ENCODE measurements at places on chromosomes 12 and 14.
A peak's percentile ranks its signal among the peaks of the same experiment; 100 is the strongest.

GRCh38 chr12:52759695-52760094, 17.4 kb downstream of the KRT76 start:
- DNase-seq, result no peak

DNA sequence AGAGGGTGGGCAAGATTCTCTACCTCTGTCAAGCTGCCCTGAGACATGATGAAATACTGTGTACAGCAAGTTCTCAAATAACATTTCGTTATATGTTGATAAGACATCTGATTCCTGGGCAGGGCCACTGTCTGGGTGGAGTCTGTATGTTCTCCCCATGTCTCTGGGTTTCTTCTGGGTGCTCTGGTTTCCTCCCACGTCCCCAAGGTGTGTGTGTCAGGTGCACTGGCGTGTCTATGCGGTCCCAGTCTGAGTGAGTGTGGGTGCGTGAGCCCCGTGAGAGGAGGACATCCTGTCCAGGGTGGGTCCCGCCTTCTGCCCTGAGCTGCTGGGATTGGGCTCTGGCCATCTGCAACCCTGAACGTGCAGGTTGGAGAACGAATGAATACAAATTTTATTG, 29.6 kb downstream of the KCTD10 start:
- DNase-seq, result no peak

GRCh38 chr14:23405096-23405495, 3.0 kb downstream of the MYH6 start:
- DNase-seq, result no peak

- DNase-seq, result no peak
Measured at GRCh38 chr12:48279101-48279500, 71.6 kb downstream of the ZNF641 start.

DNA sequence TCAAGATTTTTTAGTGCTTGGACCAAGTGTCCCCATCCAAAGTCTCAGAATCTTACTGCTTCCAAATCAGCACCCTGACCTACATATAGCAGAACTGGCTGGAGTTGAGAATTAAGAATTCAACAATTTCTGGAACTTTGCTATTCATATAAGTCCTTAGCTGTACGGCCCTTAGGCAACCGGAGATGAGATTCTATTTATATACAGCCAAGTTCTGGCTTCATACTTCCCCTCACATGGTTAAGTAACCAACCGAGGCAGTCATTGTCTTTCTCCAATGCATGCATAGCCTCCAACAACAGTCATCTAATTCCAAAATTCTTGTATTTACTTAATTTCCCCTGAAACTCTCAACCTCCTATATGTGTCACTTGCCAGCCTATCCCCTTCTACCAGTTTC, 76.6 kb downstream of the SINHCAF start:
- no peak for DNase-seq

DNA sequence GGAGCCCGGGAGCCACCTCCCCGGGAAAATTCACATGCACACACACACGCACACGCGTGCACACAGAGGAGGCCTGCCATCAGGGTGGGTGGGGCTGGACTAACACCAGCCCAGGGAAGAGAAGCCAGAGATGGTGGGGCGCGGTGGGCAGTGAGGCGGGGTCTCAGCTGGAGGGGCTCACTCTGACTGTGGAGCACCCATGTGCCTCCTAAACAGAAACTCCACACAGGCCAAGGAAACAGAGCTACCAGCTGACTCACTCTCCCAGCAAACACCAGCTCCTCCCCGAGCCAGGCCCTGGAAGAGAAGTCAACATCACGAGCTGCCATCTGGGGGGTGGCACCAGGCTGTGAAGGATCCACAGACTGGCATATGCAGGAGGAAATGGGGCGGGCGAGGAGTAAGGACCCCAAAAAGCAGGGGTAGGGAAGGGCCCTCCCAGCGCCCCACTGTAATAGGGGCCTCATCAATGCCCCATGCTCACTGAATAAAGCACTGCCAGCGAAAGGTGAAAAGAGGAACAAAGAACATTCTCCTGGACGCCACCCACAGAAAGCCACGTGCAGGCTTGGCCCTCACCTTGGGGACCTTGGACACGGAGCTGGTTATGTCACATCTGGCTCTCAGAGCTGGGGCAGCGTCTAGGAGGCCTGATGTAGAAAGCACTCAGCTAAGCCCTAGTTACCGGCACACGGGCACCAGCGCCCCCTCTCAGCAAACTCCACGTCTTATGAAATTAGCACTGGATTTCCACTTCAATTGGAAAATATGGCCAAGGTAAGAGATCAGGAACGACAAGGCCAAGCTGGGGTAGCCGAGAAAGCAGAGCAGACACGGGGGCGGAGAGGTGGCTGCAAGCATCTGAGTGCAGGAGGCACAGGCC, 8.4 kb upstream of the INF2 start:
- DNase-seq, result peak; percentile 71

DNA sequence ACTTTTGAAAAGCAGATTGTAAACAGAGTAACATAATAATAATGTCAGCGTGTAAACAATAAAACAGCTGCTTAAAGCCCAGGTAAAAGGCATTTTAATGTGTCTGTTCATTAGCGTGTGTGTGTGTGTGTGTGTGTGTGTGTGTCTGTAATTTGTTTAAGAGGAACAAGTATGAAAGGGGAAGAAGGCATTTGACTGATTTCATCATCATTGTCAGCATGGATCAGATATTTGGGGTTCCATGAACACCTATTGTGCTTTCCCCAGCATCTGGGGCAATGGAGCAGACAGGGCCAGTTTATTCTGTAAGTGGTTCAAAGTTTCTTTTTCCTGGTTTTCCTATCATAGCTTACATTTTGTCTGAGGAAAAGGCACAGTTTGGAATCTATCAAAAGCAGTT, 28.9 kb downstream of the SLC25A21 start:
- DNase-seq, result no peak

- no peak for DNase-seq
Measured at GRCh38 chr14:76262641-76263040, 110.9 kb downstream of the GPATCH2L start.

DNA sequence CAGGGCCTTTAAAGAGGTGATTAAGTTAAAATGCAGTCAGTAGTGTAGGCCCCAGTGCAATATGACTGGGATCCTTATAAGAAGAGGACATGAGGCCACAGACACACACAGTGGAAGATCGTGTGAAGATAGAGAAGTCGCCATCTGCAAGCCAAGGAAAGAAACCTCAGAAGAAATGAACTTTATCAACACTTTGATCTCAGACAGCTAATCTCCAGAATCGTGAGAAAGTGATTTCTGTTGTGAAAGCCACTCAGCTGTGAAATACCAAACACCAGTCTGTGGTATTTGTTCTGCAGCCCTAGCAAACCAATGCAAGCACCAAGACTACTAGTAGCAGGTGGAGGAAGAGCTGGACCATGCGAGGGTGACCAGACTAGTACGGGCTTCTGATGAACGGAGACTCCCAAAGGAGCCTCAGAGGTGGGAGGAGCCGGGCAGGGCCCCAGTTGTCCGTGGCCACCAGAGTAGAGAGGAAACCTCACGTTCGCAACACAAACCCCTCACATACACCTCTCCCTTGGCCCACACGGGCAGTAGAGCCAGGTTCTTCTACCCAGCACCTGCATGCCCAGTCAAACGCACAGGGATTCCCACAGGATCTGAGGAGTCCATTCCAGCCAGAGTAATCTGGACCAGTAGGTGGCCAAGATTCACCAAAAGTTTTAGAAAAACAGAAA, 243.0 kb downstream of the TTC8 start:
- no peak for DNase-seq

DNA sequence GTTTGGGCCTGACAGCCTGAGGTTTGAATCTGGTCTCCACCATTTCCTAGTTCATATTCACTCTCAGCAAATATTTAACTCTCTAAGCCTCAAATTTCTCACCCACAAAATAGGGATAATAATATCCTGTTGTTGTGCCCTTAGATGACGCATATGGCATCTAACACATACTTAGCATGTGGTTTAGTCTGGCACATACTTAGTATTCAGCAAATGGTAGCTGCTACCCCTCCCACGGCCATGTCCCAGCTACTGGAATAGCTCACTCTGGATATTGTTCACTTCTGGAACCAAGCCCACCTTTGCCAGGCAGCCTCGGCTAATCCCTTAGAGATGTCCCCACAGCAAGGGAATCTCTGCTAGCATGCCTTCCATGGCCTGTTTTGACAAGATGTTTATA, 53.3 kb downstream of the BICD1 start:
- no peak for DNase-seq

DNA sequence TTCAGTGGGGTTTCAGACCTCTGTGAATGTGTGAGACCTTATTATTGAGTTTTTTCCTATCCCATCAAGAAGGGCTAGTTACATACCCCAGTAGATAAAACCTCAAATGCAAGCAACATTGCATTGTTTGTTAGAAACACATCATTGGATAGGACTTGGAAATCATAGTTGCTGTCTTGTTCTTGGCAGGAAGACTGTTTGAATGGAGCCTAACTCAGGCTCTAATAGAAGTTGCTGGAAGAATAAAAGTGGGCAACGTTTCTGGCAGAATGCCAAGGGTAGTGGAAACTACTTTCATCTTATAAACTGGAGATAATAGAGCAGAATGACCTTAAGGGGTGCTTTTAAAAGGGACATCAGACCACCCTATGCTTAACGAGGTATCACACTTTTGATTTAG, 9.9 kb upstream of the PTHLH start:
- no peak for DNase-seq

DNA sequence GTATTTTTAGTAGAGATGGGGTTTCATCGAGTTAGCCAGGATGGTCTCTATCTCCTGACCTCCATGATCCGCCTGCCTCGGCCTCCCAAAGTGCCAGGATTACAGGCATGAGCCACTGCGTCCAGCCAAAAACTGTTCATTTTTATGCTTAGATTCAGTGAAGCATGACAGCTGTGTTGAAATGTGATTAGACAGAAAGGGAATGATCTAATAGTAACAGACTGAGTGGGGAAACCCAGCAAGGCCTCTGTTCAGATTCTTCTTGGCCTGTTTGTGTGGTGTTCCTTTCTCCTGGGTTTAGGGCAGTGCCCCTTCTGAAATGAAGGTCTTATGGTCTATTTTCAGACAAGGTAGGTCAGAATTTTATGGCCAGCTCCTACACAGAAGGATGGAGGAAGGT, 11.8 kb upstream of the ABCD4 start:
- peak; percentile 66 for DNase-seq

- DNase-seq, result peak; percentile 53
Measured at GRCh38 chr14:64841121-64841651, 38.5 kb downstream of the SPTB start.

- DNase-seq, result no peak
Measured at GRCh38 chr14:105091054-105091516, 25.9 kb upstream of the GPR132 start.

GRCh38 chr12:57262126-57262822, 11.3 kb upstream of the STAC3 start:
- no peak for DNase-seq

DNA sequence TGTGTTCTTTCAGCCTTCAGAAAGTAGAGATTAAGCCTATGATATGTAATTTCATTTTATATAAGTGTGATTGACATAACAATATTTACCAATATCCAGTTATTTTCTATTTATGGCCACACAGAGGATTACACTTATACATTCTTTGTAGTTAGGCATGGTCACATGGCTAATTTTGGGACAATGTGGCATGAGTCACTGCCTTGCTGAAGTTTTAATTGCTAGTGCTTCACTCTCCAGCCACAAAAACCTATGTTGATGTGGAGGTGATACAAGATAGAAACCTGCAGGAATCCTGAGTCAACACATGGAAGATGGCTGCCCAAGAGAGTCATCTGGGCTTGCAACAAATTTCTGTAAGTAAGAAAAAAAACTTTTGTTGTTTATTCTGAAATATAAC, 17.0 kb downstream of the CLEC14A start:
- peak; percentile 24 for DNase-seq

DNA sequence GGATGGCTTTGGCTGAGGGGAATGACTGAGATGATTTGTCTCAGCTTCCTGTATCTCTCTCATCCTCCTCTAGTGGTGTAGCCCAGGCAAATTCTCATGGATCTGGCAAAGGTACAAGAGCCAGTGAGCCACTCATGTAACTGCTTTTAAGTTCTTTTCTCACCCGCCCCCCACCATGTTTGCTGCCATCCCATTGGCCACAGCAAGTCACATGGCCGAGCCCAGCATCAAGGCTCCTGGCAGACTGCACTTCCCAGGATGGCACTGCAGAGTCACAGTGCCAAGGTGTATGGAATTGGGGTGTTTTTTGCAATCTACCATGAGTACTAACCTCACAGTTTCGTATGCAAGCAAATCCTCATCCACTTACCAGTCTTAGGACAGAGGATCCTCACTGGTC, 50.9 kb downstream of the CHST11 start:
- DNase-seq, result no peak

DNA sequence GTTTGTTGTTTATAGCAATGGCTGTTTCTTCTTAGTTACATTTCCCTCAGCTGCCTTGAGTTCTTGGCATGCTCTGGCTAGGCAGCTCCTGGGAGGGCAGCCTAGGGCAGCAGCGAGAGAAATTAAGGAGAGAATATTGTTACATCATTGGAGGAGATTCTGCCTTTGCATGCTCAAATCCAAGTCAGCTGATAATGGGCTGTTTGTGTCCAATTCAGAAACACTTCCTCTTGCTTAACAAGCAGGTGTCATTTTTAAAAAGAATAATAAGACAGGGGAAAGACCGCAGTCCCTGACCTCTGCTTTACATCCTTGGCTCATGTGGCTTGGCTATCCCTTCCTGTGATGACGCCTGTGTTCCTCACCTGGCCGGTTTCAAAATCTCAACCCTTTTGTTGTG, 76.9 kb downstream of the ESR2 start:
- no peak for DNase-seq

DNA sequence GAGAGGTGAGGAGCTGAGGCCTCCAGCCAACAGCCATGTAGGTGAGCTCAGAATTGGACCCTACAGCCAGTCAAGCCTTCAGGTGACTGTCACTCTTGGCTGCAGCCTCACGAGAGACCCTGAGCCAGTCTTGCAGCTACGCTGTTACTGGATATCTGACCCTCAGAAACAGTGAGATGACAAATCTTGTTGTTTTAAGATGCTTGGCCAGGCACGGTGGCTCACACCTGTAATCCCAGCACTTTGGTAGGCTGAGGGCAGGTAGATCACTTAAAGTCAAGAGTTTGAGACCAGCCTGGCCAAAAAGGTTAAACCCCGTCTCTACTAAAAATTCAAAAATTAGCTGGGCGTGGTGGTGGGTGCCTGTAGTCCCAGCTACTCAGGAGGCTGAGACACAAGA, 6.2 kb downstream of the PLEK2 start:
- DNase-seq, result no peak

GRCh38 chr12:23005387-23005786, 380.4 kb downstream of the ETNK1 start:
- DNase-seq, result no peak

DNA sequence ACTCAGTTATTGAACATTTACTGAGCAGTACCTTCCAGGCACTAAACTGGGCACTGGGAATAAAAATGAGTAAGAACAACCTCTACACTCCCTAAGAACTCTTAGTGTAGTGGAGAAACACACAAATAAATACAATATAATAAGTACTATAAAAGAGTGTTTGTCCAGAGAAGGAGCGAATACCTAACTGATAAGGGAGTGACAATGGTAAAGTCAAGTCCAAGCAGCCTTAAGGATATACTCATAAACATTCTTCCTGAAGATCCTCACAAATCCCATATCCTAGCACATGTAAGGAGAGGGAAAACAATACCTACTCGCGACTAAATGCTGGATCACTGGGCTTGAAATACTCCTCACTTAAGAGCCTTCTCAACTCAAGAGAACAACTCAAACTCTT, 32.8 kb downstream of the SPTLC2 start:
- DNase-seq, result no peak
